Pancreas (tissue), 10 donors: ENCODE measurements at places on chromosomes 5 and 9. TPM values are rescaled to one million over a fixed set of nuclear protein-coding genes. Genes with fewer than 3 reads are reported as not detected.

ZNF454 gene
- polyA plus RNA-seq, result 1.6 TPM

IL33 gene
- polyA plus RNA-seq, result 4.8 TPM

TLE1 gene
- 27.5 TPM for polyA plus RNA-seq

EPB41L4B gene
- polyA plus RNA-seq, result 37.0 TPM

INSL6 gene
- polyA plus RNA-seq, result not detected

MARCOL gene
- polyA plus RNA-seq, result not detected

AFF4 gene
- 12.5 TPM for polyA plus RNA-seq

RAB14 gene
- 9.2 TPM for polyA plus RNA-seq

ENC1 gene
- 26.3 TPM for polyA plus RNA-seq

B4GALT1 gene
- 15.5 TPM for polyA plus RNA-seq

DNAH5 gene
- polyA plus RNA-seq, result 0.84 TPM

FAM221B gene
- polyA plus RNA-seq, result not detected

SLC25A2 gene
- polyA plus RNA-seq, result not detected

MXD3 gene
- 55.0 TPM for polyA plus RNA-seq

GTF2H2 gene
- 3.8 TPM for polyA plus RNA-seq

PDE6A gene
- polyA plus RNA-seq, result not detected

STKLD1 gene
- 1.8 TPM for polyA plus RNA-seq

MCTP1 gene
- 1.5 TPM for polyA plus RNA-seq

HAND1 gene
- not detected for polyA plus RNA-seq

LIFR gene
- polyA plus RNA-seq, result 7.1 TPM

SLC45A2 gene
- polyA plus RNA-seq, result 0.08 TPM

GDF9 gene
- polyA plus RNA-seq, result 0.42 TPM

PCAT7 gene
- polyA plus RNA-seq, result 0.27 TPM

FRMPD1 gene
- 1.5 TPM for polyA plus RNA-seq

FOXD4L4 gene
- polyA plus RNA-seq, result 0.08 TPM

PCDHAC2 gene
- 0.73 TPM for polyA plus RNA-seq

PCDH1 gene
- 6.8 TPM for polyA plus RNA-seq

FIBCD1 gene
- polyA plus RNA-seq, result not detected

PCDHGC3 gene
- 20.0 TPM for polyA plus RNA-seq

TCF7 gene
- polyA plus RNA-seq, result 4.6 TPM

CMYA5 gene
- polyA plus RNA-seq, result 0.49 TPM

CSNK1A1 gene
- 41.0 TPM for polyA plus RNA-seq

MAPK9 gene
- polyA plus RNA-seq, result 18.6 TPM

NUTM2F gene
- polyA plus RNA-seq, result 0.11 TPM

IRX4 gene
- polyA plus RNA-seq, result 0.31 TPM

IFNA21 gene
- polyA plus RNA-seq, result not detected

GCNT1 gene
- 7.2 TPM for polyA plus RNA-seq

PCDHB4 gene
- polyA plus RNA-seq, result 5.1 TPM

SLC36A3 gene
- not detected for polyA plus RNA-seq

CKMT2 gene
- polyA plus RNA-seq, result 1.8 TPM

MUSK gene
- not detected for polyA plus RNA-seq
